ENCODE measurements at places on chromosomes 7 and 10.

DNA sequence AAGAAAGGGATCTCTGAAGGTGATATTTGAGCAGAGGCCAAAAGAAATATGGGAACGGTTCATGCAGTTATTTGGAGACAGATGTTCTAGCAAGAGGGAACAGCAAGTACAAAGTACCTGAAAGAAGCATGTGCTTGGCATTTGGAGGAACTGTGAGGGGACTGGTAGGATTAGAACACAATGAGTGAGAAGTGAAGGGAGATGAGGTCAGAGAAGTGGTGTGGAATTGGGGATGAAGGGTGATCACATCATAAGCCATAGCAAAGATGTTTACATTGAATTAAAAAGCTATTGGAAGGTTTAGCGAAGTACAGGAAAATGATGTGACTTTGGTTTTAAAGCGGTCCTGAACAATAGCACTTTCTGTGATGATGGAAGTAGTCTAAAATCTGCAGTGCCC, 402.4 kb upstream of the LRGUK start:
- DNase-seq, result no peak

GRCh38 chr7:113128031-113128430, 9.7 kb upstream of the SMIM30 start:
- DNase-seq, result no peak

DNA sequence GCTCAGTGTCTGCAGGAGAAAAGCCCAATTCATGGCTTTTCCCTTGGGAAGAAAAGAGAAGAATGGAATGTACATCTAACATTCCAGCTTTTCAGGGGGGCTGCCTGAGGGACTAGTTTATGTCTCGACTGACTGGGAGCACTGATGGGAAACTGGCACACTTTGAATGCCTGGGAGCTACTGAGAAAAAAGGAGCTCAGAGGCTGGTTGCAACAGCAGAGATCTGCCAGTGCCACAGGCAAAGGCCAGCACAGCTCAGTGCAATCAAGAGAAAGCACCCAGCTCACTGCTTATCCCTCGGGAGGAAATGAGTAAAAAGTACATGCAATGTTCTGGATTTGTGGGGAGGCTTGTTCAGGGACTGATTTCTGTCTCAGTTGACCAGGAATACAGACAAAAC, 226.2 kb downstream of the COBL start:
- no peak for DNase-seq

- DNase-seq, result no peak
These were observed 35.6 kb upstream of the CAV2 start for GRCh38 chr7:116463956-116464355.

DNA sequence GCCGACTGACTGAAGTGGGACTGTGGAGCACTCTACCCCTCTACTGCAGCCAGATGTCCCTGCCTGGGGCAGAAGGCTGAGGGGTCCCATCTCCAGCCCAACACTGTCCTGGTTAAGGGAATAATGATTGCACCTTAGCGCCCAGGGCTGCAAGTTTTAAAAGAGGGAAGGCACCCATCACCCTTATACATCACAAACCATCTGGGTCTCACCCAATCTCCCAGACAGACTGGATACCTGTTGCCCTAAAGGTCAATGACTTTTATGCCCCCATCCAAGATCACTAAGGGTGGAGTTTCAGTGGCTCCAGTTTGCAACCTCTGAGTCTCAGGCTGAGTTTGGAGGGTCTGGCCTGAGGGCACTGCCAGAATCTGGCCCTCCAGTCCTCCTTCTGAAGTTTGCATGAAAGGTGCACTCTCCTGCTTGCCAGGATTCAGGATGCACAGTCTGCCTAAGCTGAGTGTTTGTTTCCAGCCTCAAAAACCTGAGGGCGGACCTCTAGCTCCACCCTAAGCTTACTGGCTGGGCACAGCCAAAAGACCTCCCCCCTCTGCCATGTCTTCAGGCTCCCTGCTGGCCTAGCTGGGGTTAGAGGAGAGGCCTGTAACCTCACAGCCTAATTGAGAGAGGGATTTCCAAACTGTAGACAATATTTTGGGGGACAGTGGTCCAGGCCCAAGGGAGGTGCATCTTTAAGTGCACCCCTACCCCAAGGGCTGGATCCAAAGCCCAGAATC, 2.5 kb upstream of the EMX2 start:
- DNase-seq, result no peak

- DNase-seq, result no peak
These were observed 103.4 kb downstream of the GRID1 start for GRCh38 chr10:86263209-86263608.
